Fibroblast of upper back skin (primary cell): ENCODE measurements at places on chromosomes 2 and 18.

GRCh38 chr2:209348433-209348832, 75.4 kb upstream of the MAP2 start:
- DNase-seq = no peak

- no peak for DNase-seq
Measured at GRCh38 chr2:127906206-127906926, 20.6 kb upstream of the AMMECR1L start.

- DNase-seq = no peak
Measured at GRCh38 chr18:57913686-57914085, 110.6 kb upstream of the ATP8B1 start.

DNA sequence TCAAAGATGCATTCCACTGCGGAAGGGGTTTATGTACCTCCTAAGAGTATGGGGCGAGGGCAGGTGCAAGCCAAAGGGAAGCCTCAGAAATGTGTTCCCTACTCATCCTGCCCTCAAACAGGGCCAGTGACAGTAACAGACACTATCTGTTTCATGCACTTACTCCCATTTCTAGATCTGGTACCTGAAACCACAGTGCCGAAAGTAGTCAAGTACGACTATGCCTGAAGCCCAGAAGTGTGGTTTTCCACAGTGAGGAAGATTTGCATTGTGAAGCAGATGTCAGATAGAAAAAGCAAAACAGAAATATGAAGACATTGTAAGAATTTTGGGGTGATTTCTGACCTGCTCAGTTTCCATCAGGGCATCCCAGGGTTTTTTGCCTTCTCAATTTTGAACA, 748.7 kb downstream of the RNF144A start:
- DNase-seq = no peak

DNA sequence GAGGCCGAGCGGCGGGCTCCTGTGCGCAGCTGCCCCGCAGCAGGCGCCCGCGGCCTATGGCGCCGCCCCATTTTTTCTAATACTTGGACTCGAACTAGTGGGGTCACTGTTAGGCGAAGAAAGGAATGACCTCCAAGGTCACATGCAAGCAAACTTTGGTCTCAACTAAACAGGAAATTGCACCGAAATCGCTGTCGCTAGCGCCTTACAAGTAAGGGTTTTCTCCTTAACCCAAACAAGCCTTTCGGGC, 339 bp downstream of the ACAA2 start:
- no peak for DNase-seq

GRCh38 chr2:56508662-56509061, 324.9 kb downstream of the CCDC85A start:
- DNase-seq = no peak

DNA sequence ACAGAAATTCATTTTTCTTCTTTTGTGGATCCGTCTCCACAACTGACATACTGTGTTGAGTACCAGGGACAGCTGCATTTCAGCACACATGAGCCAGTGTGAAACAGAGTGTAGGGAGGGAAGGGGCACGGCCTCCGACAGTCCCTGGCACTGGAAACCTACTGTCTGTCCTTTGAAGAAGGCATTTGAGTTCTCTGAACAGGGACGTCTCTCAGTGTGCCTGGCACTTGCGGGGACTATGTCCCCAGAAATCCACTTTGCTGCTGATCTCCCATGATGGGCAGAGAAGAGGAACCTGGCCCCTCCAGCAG, 48.1 kb downstream of the PLB1 start:
- DNase-seq = no peak

DNA sequence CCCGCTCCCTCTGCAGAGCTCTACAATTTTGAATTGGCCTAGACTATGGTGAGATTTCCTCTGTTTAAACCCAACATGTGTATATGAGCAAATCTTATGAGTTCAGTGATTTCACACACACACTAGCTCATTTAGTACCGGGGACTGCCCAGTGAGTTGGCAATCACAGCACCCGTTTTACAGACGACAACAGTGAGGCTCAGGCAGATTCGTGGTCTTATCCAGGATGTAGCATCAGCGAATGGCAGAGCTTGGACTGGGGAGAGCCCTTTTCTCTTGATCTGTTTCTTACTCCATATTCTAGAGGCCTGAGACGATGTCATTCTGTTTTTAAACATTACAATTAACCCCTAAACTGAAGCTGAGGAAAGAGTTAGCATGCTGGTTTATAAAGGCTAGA, 419.9 kb downstream of the NBAS start:
- DNase-seq = no peak

DNA sequence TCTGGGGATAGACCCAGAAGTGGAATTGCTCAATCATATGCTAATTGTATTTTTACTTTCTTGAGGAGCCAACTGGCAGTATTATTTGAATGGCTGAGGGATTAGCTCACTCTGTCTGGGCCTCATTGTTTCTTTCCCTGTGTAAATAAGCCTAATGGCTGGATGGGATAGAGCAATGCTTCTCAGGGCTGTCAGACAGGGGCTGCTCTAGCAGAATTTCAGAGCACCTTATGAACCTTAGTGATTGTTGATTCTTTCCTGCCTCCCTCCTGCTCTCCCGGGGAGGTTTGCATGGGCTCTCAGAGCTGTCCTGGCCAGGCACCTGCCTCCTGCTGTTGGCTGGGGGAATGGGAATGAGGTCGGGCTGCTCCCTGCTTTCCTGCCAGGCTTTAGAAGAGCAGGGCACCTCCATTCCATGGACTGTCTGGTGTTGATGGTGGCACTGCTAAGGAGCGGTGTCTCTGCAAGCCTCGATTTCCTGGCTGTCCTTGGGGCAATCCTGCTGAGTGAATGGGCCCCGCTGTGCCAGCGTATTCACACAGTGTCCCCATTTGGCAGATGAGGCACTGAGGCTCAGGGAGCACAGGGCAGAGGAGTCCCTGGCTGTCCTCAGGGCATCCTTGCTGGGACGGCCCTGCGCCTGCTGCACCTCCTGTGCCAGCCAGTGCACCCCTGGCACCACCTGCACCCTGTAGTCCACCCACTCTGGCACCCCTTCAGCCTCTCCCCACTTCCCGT, 468.2 kb upstream of the HS6ST1 start:
- no peak for DNase-seq

- DNase-seq = no peak
Measured at GRCh38 chr2:129070663-129071062, 752.0 kb upstream of the HS6ST1 start.

DNA sequence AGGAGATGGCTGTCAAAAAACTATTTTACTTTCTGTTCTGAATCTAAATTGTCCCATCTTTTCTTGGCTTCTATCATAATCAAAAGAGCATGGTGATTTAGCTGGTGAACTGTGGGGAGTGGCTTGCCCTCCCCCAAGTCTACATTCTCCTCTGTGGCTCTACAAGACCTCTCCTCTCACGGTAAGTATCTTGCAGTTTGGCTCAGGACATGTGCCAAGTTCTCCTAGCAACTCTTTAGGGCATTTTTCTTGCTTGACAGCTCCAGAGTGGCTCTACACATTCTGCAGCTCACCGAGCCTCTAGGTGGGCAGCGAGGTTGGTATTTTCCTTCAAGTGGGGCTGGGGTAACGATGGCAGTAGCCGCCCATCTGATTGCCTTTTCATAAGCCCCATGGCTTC, 29.1 kb downstream of the SLC4A5 start:
- DNase-seq = no peak

DNA sequence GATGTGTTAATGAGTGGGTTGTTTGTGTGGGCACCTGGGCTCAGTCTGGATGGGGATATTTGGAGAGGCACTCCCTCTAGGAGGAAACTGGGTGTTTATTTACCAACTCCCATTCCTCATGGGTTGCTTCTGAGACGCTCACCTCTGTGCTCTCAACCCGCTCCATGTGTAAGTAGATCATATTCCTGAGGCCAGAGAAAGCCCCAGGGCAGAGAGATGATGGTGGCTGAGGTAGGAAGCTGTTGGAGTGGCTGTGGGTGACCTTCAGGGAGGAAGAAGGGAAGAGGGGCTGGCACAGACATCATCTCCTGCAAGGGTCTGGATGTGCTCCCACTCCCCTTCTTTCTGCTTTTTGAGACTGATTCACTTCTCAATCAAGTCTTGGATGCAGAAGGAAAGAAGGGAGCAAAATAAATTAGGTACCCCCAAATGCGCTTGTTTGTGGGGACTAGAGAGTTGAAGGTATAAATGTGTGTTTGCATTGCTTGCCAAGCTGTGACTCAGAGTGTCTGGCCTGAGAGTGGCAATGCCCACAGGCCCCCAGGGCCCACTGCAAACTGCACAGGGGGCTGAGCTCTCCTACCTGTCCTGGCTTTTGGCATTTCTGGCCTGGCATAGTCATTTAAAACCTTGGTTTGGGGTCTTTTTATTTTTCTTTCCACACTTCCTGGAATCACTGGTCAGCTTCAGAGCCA, 57.2 kb upstream of the TNP1 start:
- no peak for DNase-seq

DNA sequence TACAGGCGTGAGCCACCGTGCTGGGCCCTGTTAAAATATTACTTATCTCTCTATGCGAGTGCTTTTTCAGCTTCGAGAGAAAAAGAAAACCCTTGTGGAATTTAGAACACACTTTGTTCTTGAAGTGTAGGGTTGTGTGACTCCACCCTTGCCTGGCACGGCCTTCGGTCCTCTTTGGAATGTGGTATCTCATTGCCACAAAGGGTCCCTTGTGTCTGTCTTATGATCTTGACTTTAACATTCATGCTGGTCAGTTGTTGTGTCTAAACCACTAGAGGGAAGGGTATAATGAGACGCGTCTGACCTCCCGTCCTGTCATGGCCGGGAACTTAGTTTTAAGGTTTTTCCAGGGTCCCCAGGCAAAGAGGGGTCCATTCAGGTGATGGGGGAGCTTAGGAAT, 246.4 kb downstream of the VAPA start:
- no peak for DNase-seq

DNA sequence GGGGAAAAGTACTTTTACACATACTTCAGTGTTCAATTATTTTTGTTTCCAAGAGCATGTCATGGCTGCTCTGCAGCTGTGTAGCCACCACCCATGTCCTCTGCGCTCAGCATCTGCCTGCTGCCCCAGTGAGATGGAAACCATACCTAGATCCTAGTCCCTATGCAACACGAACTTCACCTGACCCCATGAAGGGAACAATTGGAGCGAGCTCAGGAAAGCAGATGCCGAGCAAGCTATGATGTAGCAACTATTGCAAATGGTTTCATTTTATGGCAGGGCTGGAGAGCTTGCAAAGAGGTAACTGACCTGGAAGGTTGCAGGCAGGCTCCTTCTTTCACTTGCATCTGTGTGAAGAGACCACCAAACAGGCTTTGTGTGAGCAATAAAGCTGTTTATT, 1.3 kb upstream of the CCDC141 start:
- DNase-seq = no peak

DNA sequence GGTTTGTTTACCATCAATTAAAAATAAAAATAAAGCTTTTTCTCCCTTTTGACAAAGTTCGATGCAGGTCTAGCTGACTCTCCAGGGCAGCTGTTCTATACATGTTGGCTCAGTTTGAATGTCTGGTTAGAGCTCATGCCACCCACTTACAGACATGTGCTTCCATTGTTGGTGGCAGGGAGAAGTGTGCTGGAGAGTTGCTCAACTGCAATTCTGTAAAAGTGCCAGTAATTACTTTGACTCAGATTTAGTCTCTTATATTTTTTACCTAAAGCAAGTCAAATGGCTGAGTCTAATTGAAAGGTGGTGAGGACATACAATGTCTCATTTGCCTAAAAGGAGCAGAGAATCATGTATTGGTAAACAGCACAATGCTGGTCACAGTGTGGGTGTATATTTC, 609.1 kb upstream of the SYT4 start:
- DNase-seq = no peak

GRCh38 chr2:200455958-200456421, 53.9 kb downstream of the KCTD18 start:
- DNase-seq = no peak

DNA sequence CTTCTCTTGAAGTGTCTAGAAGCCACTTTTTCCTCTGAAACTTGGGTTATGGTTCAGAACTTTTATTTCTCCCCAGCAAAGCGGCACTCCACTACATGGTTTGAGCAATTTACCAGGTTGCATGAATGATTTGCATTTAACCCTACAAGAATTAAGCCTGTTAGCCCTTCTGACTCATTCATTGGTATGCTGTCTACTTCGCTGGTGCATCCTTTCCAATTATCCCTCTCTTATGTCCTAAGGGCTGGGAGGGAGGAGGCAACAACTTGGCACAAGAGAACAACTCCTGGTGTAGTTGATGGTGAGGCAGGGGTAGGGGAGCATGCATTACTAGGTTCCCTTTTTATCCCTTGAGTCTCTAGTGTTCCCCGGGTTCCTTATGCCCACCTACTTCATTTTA, 293.4 kb upstream of the MEX3C start:
- DNase-seq = no peak

DNA sequence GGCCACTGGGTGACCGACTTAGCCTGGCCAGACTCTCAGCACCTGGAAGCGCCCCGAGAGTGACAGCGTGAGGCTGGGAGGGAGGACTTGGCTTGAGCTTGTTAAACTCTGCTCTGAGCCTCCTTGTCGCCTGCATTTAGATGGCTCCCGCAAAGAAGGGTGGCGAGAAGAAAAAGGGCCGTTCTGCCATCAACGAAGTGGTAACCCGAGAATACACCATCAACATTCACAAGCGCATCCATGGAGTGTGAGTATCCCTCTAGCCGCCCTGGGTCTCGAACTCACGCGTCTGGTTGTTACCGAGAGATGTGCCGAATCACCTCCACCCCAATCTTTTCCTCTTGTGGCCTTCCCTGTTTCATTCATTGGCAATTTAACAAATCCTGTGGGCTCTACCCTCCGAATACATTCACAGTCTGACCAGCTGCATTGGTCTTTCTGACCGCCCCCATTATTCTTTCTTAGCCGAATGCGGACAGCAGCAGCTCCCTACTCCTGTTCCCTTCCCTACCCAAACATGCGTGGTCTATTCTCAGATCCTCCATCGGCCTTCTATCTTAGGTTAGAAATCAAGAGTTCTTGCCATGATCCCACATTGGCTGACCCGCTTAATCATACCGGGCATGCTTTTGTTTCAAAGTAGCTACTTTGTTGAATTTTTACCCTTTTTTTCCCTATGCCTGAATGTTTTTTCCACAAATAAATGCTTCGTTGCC, 631 bp downstream of the RPL31 start:
- peak; percentile 9 for DNase-seq

DNA sequence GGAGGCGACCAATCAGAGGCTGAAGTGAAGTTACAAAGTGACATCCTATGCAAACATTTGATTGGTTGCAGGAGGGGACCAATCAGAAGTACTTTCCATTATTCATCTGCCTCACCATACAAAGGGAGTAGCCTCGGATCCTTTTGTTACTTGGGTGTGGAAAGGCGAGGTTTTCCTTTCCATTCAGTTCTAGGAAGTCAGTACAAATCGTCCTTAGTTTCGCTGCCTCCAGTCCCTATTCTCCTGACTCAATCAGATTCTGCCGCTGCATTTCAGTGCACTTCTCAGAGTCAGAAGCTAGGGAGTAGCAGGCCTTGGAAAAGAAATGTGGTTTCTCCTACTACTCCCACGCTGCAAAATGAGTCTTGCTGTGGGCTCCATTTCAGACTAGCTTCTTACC, 149.4 kb downstream of the DTNA start:
- DNase-seq = no peak

- DNase-seq = peak; percentile 97
Measured at GRCh38 chr18:8890957-8891464, 185.7 kb downstream of the MTCL1 start.

DNA sequence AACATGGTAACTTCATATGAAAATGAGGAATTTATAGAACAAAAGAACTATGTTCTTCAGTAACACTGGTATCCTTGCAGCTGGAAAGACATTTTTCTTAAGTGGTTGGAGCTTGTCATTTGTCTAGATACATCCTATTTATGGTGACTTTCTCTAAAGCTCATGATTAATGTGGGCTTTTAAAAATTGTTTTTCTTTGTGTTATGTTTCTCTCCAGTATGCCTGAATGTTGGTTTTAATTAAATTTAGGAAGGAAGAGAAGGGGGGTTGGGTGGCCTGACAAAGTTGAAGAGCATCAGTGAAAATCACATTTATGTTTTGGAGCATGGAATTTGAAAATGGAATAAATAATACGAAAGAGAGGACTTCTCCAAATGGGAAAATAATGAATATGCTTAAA, 457.1 kb upstream of the ETAA1 start:
- no peak for DNase-seq
